ENCODE measurements at places on chromosomes 13 and 19.

DNA sequence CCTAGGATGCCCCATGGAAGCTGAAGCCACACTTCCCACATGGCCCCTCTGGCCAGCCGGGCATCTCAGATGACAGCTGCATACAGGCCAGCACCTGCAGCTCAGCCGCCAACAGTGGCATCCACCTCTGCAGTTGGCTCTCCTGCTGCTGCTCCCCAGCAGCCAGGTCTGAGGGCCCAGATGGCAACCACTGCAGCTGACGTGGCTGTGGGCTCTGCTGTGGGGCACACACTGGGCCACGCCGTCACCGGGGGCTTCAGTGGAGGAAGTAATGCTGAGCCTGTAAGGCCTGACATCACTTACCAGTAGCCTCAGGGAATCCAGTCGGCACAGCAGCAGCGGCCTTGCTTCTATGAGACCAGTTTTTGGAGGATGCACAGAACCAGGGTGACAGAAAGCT lies 45.3 kb upstream of the LSM14A start:
- DNase-seq: no peak

GRCh38 chr13:66530686-66531085 lies 699.5 kb downstream of the PCDH9 start:
- DNase-seq: no peak

DNA sequence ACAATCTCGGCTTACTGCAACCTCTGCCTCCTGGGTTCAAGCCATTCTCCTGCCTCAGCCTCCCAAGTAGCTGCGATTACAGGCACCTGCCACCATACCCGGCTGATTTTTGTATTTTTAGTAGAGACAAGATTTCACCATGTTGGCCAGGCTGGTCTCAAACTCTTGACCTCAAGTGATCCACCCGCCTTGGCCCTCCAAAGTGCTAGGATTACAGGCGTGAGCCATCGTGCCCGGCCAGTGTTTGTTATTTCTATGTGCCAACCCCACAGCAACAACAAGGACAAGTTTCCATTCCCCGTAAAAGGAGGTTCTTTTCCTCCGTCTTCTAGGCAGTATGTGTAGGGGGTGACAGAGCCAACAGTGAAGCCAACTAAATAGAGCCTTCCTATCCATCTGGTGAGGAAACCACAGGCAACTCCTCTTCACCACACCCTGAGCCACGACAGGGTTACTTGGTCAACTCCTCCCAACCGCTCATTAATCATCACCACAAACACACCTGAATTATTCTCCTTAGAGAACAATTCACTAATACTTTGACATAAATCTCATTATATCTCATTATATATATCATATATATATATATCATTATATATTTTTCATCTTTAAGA lies 25.5 kb downstream of the FOXO1 start:
- DNase-seq: no peak

DNA sequence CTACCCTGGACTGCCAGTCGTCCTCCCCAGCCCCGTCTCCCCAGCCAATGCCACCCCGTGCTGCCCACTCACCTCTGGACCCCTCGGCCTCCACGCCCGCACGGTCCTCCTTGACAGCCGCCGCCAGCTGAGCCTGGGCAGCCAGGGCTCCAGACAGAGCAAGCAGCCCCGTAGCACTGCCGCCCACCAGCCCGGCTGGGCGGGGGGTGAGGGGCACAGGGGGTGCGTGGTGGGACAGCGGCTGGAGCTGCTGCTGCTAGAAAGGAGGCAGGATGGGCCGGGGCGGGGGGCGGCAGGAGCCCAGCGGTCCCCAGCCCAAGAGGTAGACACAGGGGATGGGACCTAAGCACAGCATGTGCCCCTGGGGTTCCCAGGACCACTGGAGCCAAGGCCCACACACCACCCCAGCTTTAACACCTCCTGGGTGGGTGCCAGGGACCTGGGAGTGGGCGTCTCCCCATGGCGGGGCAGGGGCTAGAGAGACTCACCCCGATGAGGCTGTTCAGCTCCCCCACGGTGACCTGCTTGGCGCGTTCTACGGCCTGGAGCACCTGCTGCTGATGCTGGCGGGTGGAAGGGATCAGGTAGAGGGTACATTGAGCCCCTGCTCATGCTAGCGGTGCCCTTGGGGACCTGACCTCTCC lies 9.7 kb downstream of the TLE2 start:
- no peak for DNase-seq

GRCh38 chr19:3642987-3643673 lies 16.5 kb upstream of the CACTIN start:
- no peak for DNase-seq

DNA sequence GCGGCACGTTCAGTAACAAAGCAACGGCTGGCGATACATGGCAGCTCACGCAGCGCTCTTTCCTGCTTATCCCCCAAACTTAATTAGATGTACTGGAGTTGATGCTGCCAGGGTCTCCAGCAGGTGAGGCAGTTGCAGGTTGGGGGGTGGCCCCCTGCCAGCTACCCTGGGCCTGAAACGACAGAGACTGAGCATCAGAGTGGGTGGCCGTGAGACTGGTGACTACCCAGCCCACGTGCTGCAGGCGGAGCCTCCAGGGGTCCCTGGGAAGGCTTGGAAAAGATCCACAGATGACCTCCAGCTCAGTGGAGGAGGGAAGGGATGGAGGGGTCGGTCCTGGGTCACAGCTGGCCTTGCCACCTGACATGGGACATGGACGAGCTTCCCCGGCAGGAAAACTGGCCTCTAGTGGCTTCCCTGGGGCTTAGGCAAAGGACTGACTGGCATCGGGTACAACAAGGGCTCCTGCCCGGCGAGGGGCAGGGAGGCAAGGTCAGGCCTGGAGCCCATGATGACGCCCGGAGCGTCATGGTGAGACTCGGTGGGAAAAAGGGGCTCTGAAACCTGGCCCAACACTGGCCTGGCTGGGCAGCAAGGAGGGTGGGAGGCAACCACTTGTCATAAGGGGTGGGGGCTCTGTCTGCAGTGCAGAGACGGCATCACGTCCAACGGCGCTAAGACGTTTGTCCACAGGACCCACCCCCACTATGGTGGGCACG lies 24.0 kb downstream of the CILP2 start:
- no peak for DNase-seq

- DNase-seq: no peak
Observed at GRCh38 chr13:110388108-110388943, 81.2 kb downstream of the COL4A2 start.

GRCh38 chr13:107585469-107586180 lies 629.7 kb downstream of the LIG4 start:
- DNase-seq: no peak

- no peak for DNase-seq
Observed at GRCh38 chr19:30360376-30361106, 11.6 kb upstream of the ZNF536 start.

- no peak for DNase-seq
Observed at GRCh38 chr13:109776575-109776974, 9.8 kb downstream of the IRS2 start.

GRCh38 chr19:5186293-5187050 lies 154.1 kb downstream of the PTPRS start:
- no peak for DNase-seq
